Stimulated activated effector memory CD8-positive, alpha-beta T cell treated with anti-CD3 and anti-CD28 coated beads, Interleukin-12 subunit alpha, Interleukin-12 subunit beta, amount 100 ng/mL, for 72 hours (primary cell): ENCODE measurements at places on chromosomes 5 and 9.

- DNase-seq, result no peak
Observed at GRCh38 chr5:135227064-135228022, 171.7 kb downstream of the MACROH2A1 start.

GRCh38 chr9:21027295-21027694 is 4.1 kb downstream of the HACD4 start:
- DNase-seq, result no peak

GRCh38 chr5:151254556-151254955 is 1.6 kb downstream of the GM2A start:
- no peak for DNase-seq

DNA sequence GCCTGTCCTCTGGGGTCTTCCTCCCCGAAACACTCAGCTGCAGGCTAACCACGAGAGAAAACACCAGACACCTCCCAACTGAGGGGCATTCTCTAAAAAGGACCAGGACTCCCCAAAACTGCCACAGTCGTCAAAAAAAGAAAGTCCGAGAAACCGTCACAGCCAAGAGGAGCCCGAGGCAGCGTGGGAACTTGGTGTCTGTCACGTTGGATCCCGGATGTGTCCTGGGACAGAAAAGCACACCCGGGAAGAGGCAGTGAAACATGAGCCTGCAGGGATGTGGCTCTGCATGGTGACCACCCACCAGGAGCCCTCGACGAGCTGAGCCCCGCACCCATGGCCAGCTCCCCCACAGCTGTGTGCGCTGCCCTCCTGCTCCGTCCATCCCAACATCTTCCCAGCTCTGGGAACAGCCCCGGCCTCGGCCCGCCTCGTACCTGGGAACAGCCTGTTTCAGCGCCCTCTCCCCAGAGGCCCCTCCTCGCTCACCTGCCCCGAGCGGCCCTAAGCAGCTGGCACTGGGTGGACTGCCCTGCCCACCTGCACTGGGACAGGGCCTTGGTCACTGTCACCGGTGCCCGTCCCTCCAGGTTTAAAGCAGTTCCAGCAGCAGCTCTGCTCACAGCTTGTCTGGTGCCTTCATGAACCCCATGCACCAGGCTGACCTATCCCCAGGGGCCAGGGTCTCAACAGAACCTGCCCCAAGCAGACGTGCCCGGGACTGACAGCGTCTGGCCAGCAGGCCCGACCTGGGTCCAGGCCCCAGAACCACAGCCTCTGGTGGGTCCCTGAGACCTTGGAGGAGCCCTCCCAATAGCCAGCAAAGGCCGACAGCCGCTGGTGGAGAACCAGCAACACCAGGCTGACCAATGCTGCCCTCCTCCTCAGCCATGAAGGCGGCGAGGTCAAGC is 10.9 kb downstream of the SLC12A7 start:
- no peak for DNase-seq

DNA sequence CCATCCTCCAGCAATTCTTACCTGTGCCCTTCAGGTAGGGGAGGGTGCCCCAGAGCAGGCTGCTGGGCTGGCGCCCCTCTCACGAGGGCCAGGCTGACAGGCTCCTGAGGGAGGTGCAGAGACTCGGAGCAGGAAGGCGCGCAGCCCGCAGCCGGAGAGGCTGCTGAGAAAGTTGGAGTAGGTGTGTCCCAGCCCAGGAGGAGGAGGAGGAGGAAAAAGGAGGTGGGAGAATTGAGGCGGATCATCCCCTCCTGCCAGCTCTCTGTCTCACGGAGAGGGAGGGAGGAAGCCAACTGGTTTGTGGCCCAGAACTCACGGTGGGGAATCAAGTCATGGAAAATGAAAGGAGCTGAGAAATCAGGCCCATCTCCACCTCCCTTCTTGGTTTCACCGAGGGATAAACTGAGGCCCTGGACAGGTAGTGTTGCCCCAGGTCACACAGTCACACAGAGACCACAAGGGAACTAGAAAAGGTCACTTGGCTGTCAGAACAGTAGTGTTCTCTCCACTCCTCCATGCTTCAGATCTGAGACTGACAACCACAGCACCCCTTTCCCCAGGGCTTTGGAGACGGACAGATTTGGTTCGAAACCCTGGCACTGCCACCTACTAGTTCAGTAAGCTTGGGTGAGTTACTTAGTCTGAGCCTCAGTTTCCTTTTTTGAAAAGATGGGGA is at the start of gene FAT2:
TSS of gene FAT2 (minus strand) at position 188 of the 676 bp plus-strand sequence. CDS start 22,400 bp downstream, outside the sequence.
- no peak for DNase-seq

GRCh38 chr9:86009133-86009532 is 68.2 kb downstream of the NAA35 start:
- no peak for DNase-seq

- no peak for DNase-seq
Observed at GRCh38 chr5:150429410-150429873, 16.7 kb upstream of the CD74 start.

DNA sequence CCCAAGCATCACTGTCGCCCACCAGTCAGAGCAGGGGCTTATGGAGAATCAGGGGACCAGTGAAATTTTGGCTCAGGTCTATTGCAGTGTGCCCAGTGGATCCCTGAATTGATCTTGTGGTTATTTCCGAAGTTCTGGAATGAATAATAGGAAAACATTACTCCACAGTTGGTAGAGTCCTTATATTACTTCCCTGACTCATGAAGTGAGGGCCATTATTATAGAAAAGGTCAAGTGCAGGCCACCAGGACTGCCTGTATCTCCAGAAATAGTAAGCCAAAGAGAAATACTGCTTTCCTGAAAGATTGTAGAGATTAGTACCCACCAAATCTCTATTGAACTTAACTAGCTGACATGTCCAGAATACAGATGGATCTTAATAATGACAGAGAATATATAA is 335.0 kb downstream of the NPR3 start:
- no peak for DNase-seq

GRCh38 chr5:55176176-55176818 is 3.3 kb upstream of the CDC20B start:
- peak; percentile 22 for DNase-seq

DNA sequence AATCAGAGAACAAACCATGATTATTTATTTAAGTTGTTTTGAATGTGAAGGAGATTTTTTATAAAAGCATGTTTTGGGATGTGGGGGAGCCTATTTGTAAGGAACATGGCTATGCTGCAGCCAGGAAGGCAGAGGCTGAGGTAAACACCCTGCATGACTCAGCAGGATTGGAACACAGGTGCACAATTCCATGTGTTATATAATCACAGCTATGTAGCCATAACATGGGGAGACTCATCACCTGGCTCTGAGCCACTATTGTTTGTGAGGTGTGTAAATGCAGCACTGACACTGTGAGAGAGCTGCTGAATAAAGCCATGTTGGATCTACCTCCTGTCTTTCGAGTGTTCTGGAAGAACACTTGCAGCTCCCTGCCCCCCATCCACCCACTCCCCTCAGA is 1009.8 kb downstream of the DNAH5 start:
- DNase-seq, result no peak

- DNase-seq, result no peak
Observed at GRCh38 chr9:32490601-32491000, 35.4 kb downstream of the RIGI start.

DNA sequence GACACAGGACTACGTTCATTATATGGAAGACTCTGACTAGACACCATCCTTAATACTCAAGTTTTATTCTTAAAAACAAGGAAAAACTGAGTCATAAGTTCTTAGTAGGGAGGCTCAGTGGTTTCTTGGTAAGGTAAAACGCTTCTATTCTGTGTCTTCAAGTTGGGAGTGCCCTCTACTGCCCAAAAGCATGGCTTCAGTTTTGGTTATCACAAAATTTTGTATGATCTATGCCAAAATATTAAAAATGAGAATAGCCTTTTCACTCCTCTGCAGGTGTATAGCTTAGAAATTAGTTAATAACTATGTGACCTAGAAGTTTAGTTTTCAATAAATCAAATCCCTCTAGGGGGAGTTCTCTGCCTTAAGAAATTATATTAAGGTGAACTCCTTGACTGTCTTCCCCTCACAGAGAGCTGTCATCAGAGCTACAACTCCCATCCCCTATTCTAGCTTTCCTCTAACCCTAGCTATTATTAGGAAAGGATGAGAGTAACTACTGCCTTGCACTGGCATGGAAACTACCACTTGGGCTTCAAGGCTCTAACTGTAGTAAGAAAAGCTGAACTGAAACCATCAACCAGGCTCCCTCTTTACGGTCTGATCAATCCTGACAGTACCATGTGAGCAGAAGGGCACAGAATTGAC is 189.7 kb downstream of the GNAQ start:
- DNase-seq, result no peak

- no peak for DNase-seq
Observed at GRCh38 chr9:122325124-122325523, 45.7 kb upstream of the PTGS1 start.

DNA sequence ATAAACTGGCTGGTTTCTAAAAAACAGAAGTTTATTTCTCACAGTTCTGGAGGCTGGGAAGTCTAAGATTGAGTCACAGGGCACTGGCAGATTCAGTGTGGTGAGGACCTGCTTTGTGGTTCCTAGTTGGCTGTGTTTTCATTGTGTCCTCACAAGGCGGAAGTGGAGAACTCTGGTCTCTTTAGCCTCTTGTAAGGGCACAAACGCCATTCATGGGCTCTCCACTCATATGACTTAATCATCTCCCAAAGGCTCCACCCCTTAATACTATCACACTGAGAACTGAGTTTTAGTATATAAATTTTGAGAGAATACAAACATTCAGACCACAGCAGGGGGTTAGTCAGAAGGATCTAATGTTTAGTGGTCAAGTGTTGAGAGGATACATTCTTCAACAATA is 208.2 kb downstream of the SEC61B start:
- DNase-seq, result no peak

- DNase-seq, result no peak
Observed at GRCh38 chr5:80804332-80804731, 149.5 kb upstream of the DHFR start.

DNA sequence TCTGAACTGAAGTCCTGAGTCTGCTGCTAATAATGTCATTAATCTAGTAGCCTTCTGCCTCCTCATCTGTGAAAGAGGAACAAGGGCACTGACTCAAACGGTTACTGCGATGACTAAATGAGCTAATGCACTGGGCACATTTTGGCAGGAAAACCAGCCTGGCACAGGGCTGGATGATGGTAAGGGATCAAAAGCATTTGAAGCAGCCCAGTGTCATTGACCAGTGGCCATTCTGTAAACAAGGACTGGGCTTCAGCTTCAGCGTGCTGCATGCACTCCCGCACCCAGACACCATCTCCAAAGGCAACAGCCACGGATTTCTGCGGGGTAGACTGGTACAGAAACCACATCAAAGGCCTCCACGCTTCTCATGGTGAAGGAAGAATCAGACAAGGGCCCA is 8.0 kb downstream of the GCNT4 start:
- no peak for DNase-seq

- DNase-seq, result no peak
Observed at GRCh38 chr9:120264528-120264927, 315.4 kb downstream of the CDK5RAP2 start.

- DNase-seq, result no peak
Observed at GRCh38 chr9:38144421-38144820, 75.4 kb upstream of the SHB start.

DNA sequence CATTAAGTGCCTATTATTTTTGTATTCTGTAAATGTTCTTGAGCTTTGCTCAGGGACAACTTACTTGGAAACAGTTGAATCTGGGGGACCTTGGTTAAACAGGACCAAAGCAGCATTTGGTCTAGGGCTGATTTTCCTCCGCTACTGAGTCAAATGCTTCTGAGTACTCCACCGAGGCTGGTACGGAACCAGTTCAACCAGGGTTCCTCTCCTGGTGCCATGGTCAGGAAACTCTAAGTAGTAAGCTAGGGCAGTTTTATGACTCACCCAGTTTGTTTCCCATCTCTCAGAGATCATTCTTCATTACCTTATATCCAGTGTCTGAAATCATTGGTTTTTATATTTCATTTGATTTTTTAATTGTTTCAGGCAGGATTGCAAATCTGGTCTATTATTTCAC is 111.9 kb upstream of the TNFAIP8 start:
- no peak for DNase-seq

- no peak for DNase-seq
Observed at GRCh38 chr5:43036409-43036808, 3.7 kb downstream of the ANXA2R start.

GRCh38 chr9:21995006-21995665 is 545 bp downstream of the CDKN2B-AS1 start:
- DNase-seq, result peak; percentile 85

DNA sequence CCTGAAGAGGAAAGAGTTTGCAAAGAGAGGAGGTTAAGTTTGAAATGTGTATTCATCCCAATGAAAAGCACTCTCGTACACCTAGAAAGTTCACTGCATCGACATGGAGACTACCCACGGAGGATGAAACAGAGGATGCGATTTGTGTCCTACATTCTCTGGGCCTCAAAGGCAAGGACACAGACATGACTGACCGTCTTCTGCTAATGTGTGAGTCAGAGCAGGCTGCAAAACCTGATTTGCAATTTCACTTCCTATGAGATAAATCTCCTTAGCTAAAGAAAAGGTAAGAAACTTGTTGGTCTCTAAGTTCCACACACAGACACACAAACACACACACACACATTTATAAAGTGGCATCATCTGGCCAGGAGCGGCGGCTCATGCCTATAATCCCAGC is 98.6 kb downstream of the GNAQ start:
- no peak for DNase-seq

- DNase-seq, result no peak
Observed at GRCh38 chr9:84371737-84372136, 31.2 kb upstream of the SLC28A3 start.

GRCh38 chr9:15717290-15717967 is 164.6 kb downstream of the CCDC171 start:
- DNase-seq, result no peak

GRCh38 chr9:130029223-130029973 is 13.6 kb downstream of the FNBP1 start:
- DNase-seq, result no peak

- DNase-seq, result no peak
Observed at GRCh38 chr5:128596071-128596470, 58.0 kb upstream of the FBN2 start.

GRCh38 chr5:157126-157715 is 34.1 kb upstream of the LRRC14B start:
- no peak for DNase-seq

- DNase-seq, result no peak
Observed at GRCh38 chr5:102975457-102976182, 144.3 kb downstream of the GIN1 start.

DNA sequence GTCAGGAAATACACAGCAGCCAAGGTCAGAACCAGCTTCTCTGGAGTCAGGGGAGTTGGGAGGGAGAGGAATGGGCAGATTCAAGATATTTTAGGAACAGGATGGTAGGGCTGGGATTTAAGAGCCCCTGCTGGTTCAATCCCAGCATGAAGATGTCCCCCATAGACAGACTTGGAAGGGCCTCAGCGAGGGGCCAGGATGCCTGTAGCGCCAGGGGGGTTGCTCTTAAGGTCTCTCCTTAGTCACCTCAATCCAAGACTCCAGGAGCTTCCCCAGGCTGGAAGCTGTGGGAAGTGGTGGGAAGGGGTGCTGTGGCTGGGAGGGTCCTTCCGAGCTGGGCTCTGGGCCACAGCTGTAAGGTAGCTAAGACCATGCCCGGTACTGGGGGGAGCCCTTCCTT is 8.1 kb upstream of the TSPAN17 start:
- DNase-seq, result no peak

- DNase-seq, result no peak
Observed at GRCh38 chr5:171415115-171415730, 4.2 kb upstream of the FGF18 start.
